ENCODE measurements at places on chromosomes 11 and 22. TPM values are rescaled to one million over a fixed set of nuclear protein-coding genes. Genes with fewer than 3 reads are reported as not detected.

OR5I1 gene
- not detected for total RNA-seq

MS4A7 gene
- total RNA-seq: not detected

CCDC89 gene
- 0.56 TPM for total RNA-seq

CARD18 gene
- total RNA-seq: not detected

WBP2NL gene
- under 0.01 TPM for total RNA-seq

TPBGL gene
- not detected for total RNA-seq

MMP12 gene
- total RNA-seq: 0.28 TPM

SHANK3 gene
- 21.5 TPM for total RNA-seq

MGAT3 gene
- 0.47 TPM for total RNA-seq

GGT5 gene
- 6.7 TPM for total RNA-seq

C11orf52 gene
- total RNA-seq: not detected

HINFP gene
- total RNA-seq: 12.2 TPM

NXPE4 gene
- total RNA-seq: not detected

TMEM25 gene
- total RNA-seq: 12.6 TPM

MMP27 gene
- not detected for total RNA-seq

CRACR2B gene
- total RNA-seq: 4.8 TPM

APOA4 gene
- total RNA-seq: not detected

P2RX3 gene
- total RNA-seq: not detected

KLHDC7B gene
- not detected for total RNA-seq

PKNOX2 gene
- total RNA-seq: not detected

C11orf87 gene
- not detected for total RNA-seq

NCF4 gene
- not detected for total RNA-seq

FADS2 gene
- total RNA-seq: 65.6 TPM

All from endothelial cell of coronary artery (primary cell).